ENCODE measurements at places on chromosomes 11 and 22.

- no peak for DNase-seq
These were observed 50.9 kb downstream of the THAP12 start for GRCh38 chr11:76329983-76330382.

GRCh38 chr11:110434952-110435779, 5.4 kb downstream of the FDX1 start:
- DNase-seq, result peak; percentile 29

DNA sequence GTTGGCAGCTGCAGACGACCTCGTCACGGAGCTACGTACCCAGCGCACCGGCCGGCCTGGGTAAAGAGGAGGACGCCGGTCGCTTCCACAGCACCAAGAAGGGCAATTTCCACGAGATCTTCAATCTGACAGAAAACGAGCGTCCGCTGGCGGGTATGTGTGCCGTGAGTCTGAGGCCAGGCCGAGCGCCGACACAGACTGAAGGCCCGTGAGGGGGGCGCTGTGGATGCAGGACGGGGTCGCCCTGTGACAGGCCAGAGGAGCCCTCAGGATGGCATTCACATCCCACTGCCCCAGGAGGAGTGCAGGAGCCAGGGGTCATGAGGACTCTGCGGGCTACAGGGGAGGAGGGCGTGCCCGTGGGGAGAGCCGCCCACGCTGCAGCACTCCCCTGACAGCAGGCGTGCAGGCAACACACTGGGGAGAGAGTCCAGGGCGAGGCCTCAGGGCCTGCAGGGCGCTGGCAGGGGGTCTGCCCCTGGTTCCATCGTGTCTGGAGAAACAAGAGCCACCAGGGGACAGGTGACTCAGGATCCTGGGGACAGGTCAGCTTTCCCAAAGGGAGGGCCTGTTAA, 53.6 kb downstream of the GRAMD4 start:
- DNase-seq, result no peak

DNA sequence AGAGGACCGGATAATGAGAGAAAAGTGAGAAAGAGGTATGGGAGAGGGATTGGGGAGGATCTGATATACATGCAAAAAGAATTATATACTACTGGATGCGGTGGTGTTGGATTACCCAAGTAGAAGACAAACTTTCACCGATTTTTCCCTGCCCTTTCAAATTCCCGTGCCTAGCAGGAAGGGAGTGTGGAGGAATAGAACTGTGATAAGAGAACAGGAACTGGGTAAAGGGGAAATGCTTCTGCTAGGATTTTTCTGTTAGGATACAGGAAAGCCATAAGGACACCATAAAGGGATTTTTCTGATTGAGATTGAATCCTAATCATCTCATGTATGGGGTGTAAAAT, 480 bp upstream of the MTMR2 start:
- peak; percentile 72 for DNase-seq

GRCh38 chr11:130831976-130832375, 84.3 kb downstream of the SNX19 start:
- no peak for DNase-seq

- peak; percentile 44 for DNase-seq
These were observed 908.3 kb upstream of the ANO3 start for GRCh38 chr11:25423436-25424199.

- DNase-seq, result no peak
These were observed 154.1 kb downstream of the MYO18B start for GRCh38 chr22:25896098-25896497.

DNA sequence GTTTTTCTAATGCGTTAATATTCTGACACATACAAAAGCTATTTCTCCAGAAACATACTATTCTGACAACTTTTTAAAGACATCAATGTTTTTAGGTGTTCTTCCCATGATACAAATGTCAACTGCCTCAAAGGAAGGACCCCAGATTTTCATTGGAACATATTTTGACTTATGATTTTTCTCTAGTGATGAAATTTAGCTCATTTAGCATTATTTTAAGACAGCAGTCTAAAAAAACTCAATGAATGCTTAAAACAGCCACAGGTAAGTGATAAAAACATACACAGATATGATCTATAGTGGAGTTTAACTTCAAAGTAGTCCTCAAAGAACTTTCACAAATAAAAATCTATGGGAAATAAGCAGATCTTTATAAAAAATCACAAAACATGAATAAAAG, 24.9 kb downstream of the XKR3 start:
- DNase-seq, result no peak

Measured in kidney glomerular epithelial cell (primary cell).